ENCODE measurements at places on chromosomes 1 and 21.
A peak's percentile ranks its signal among the peaks of the same experiment; 100 is the strongest.

DNA sequence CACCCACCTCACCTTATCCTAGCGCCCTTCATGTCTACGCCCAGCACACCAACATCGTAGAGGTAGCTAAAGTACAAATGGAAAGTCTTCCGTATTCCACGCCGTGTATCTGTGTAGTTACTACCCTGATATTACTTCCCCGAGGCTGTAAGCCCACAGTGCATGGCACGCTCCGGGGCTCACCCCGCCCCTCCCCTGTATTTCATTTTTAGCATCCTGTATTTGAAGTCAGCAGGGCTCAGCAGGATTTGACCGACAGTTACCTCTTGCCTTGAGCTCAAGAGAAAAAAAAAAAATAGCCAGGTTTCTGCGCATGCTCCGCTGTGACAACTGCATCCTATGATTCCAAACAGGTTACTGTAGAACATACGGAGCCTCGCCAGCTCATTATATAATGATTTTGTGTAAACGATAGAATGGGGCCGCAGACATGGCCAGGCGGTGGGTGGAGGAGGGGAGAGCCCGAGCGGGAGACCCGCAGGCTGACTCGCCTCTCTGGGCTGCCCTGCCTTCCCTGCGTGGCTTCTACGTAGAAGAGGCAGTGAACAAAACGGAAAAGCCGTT, 1.3 kb downstream of the ABCG1 start:
- DNase-seq: peak; percentile 90

- DNase-seq: no peak
Observed at GRCh38 chr1:5477716-5478115, 514.5 kb downstream of the NPHP4 start.

GRCh38 chr1:177969825-177970371, at the start of gene SEC16B:
TSS of gene SEC16B (minus strand) at chr1:177970058. CDS start at chr1:177967981, 2,077 bp downstream.
- peak; percentile 95 for DNase-seq

DNA sequence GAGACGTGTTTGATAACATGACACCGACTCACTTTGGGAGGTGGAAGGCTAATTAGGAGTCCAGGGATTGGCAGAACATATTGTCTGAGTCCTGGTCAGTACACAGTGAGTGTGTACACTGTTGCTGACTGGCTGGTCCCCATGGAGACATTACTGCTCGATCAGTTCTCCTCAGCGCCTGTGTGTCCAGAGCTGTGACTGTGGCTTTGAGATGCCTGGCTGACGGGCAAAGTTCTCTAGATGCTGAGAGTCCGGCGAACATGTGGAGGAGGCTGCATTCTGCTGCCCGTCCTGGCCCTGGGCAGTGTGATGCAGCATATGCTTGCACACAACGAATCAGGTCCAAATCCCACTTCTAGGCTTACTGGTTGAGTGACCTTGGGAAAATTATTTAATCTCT, 280.1 kb upstream of the ST6GALNAC5 start:
- no peak for DNase-seq

- no peak for DNase-seq
Observed at GRCh38 chr1:88985692-88986091, 6.7 kb downstream of the KYAT3 start.

DNA sequence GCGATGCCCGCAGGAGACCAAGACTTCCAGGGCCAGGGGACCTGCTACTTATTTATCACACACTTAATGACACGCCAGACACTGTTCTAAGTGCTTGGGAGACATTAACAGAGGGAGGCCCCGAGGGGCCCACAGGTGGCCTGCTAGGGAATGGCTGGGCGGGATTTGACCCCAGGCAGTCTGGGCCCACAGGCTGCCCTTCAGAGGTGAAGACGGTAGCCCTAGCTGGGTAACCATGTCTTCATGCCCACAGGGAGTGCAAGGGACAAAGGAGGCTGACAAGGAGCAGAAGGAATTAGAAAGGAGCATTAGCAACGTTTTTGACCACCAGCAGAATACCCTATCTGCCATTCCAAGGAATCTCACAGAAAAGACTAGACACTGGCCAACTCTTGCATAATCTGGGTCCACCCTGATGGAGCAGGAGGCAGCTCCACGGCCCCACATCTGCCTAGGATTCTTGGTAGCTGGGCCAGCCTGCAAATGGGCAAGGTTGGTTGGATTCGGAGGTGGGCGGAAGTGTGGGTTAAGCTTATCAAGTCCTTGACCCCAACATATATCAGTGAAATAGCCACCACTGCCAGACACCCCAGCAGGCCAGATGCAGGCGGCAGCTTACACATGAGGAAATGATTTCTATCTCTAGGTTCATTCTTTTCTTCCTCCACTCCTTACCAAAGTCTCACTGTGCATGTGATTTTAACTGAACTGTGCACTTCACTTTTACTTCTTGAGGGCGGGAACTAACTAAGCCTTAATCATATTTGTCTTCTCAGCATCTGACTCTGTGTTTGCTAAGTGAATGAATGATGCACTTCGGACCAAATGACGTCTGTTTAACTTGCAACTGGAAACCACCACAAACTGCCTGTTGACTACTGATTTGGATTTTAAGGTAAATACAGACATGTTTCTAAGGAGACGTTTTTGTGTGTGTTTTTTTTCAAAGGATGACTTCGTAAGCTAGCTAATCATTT, 3.4 kb upstream of the ETS2 start:
- peak; percentile 91 for DNase-seq

DNA sequence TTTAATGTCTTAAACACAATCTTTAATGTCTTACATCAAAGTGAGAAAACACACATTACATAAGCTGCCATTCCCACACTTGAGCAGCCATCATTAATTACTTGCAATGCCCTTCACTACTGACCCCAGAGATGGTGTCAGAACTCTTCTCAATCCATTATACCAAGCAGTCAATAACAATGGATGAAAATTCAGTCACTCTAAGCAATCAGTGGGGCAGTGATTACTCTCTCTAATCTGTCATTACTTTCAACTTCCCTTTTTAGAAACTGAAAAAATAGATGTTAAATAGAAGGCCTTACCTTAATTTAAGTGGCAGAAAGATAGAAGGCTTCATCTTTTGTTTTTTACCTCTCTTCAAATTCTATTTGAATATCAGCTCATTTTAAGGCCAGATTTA, 9.7 kb upstream of the FRRS1 start:
- DNase-seq: no peak

- DNase-seq: no peak
Observed at GRCh38 chr1:237011432-237011831, 7.2 kb upstream of the MT1HL1 start.

- DNase-seq: no peak
Observed at GRCh38 chr1:167052389-167052788, 37.8 kb downstream of the GPA33 start.

DNA sequence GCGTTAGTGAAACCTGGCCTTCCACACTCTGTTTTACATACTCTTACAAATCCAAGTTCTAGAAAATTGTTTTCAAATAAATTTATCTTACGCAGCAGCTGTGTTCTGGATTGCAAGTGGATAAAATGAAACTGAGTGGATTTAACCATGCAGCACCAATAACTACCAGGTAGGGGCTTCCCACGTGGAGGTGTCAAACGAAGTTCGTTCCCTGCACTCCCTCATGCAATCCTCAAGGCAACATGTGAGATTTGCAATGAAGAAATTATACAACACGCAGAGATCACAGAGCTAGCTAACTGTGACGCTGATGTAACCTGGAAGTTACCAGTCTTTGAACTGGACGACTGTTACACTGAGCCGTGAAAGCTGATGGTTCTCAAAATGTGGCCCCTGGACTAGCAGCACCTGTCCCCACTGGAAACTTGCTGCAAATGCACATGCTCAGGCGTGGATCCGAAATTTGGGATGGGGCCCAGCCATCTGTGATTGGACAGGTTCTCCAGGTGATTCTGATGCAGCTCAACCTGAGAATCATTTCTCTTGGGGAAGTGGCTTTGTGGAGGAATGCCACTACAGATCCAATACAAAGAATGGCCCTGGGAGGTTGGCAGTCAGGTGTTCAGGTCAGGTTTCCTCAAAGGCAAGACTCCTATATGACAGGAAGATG, 36.3 kb downstream of the RSPH1 start:
- peak; percentile 63 for DNase-seq

GRCh38 chr1:42142894-42143675, 10.1 kb upstream of the GUCA2B start:
- DNase-seq: no peak

GRCh38 chr1:100164216-100164615, 13.8 kb downstream of the LRRC39 start:
- DNase-seq: no peak

- no peak for DNase-seq
Observed at GRCh38 chr1:82086739-82087138, 286.0 kb downstream of the ADGRL2 start.

GRCh38 chr21:37207441-37208009, 59.6 kb downstream of the VPS26C start:
- DNase-seq: no peak

- DNase-seq: no peak
Observed at GRCh38 chr21:15852146-15852545, 122.4 kb downstream of the USP25 start.

DNA sequence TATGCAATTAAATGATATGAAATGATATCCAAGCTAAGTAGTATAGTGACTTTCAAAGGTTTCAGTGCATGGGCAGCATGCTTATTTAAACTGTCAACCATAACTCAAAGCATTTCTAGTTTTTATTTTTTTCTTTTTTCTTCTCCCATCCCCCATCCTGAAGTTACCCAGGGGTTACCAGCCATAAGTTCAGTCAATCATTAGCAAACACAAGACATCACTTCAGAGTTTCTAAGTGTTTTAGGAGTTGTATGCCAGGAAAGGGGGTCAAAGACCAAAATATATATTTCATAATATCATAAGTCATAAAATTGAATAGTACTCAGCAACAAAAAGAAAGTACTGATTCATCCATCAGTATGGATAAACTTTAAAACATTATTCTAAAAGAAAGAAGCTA, 28.7 kb downstream of the DHX9 start:
- peak; percentile 60 for DNase-seq

GRCh38 chr1:64019818-64020217, 183.6 kb upstream of the UBE2U start:
- DNase-seq: peak; percentile 72

DNA sequence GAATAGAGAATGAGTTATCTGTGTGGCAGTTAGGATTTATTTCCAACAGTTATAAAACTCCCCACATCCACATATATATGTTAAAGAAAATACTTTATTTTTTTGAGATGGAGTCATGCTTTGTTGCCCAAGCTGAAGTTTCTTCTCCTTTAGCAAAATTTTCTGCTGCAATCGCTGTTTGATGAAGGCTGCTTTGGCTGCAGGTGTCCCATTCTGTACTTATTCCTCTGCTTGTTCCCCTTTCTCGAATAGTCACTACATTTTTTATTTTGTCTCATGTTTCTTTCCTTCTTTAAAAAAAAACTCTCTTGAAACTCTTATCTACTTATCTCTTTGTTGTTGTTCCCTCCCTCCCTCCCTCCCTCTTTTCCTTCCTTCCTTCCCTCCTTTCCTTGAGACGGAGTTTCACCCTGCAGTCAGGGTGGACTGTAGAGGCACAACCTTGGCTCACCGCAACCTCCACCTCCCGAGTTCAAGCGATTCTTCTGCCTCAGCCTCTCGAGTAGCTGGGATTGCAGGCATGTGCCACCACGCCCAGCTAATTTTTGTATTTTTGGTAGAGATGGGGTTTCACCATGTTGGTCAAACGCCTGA, 10.6 kb downstream of the OR2W3 start:
- no peak for DNase-seq

DNA sequence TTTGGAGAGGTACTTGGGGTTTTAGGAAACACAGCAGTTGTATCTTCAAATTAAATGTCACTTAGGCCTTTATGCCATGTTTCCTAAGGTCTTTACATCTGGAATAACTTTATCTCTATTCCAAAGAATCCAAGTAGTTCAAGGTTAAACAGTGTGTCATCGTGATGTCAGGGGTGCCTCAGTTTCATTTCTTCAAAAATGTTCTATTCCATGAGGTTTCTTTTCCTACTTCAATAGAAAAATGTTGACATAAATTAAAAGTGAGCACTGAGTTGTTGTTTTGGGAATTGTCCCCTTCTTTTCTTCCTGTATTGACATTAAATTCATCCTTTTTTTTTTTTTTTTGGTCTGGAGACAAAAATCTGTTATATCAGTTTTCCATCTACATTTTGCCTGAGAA, 160.6 kb upstream of the C21orf91 start:
- no peak for DNase-seq

- no peak for DNase-seq
Observed at GRCh38 chr1:201631037-201631436, 92.1 kb downstream of the NAV1 start.

DNA sequence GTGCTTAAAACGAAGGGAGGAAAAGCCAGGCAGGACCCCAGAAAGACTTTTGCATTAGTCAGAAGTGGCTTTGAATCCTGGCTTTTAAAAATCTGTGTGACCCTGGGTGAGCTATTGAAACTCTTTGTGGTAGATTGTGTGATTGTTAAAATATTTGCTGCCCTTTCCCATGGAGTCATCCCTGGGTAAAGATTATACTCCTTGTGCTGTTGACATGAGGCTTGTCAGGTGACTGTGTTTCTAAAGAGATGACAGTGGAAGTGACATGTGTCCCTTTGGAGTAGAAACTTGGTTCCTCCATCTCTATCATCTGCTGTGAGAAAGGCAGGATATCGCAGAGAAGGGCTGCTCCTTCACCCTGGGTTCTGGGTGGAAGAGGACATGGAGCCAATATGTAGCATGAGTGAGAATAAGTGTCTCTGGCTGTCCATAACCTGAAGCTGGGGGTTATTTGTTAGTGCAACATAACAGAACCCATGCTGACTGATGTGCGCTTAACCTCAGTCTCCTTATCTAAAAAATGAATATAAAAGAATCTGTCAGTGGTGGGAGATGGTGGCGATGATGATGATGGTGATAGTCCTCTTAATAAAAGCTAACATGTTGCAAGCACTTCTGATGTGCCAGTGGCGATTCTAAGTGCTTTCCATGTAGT, 187.6 kb downstream of the RHOU start:
- DNase-seq: no peak

GRCh38 chr1:160371756-160372155, 4.9 kb downstream of the NHLH1 start:
- DNase-seq: no peak

GRCh38 chr1:176989023-176989422, 175.5 kb downstream of the ASTN1 start:
- DNase-seq: no peak

DNA sequence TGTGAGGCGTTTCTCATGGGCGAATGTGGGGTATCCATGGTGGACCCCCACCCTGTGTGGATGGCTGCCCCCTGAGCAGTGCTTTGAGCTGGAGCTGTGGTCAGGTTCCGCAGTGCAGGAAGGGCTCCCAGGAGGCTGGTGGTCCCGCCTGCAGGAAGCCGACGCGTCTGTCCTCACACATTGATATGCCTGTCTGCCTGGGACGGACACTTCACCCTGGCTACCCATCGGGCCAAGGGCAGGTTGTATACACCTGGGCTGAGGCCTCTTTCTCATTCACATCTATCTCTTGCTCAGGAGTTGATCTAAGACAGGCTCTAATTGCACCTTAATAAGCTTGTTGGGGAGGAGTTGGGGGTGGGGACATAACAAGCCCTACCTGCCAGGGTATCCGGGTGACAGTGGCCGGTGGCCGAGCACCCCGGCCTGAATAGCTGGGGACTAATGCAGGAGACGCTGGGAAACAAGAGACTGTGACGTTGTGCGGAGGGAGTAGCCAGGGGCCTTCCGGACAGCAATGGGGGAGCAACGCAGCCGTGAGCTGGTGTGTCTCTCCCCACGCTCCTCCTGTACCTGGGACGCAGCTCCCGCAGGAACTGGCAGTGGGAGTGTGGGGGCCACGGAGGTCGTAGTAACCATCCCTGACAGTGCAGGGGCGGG, 21.7 kb downstream of the PDXK start:
- peak; percentile 36 for DNase-seq

Measured in small intestine (tissue), 16 donors.